Immature natural killer cell (primary cell): ENCODE measurements at places on chromosomes 5 and 9. TPM values are rescaled to one million over a fixed set of nuclear protein-coding genes. Genes with fewer than 3 reads are reported as not detected.

Gene ACTBL2
- not detected for polyA plus RNA-seq

DNA sequence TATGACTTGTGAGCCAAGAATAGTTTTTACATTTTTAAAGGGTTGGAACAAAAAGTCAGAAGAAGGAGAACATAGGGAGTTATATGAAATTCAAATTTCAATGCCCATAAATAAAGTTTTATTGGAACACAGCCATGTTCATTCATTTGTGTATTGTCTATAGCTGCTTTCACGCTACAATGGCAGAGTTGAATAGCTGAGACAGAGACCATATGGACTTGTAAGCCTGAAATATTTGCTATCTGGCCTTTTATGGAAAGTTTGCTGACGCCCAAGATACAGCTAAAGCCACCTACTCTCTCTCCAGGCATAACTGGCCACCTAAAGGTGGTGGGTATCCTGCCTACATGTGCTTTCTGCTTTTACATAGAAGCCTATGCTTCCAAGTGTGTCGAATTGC, 10.9 kb downstream of the DAB2IP start:
- DNase-seq: no peak

DNA sequence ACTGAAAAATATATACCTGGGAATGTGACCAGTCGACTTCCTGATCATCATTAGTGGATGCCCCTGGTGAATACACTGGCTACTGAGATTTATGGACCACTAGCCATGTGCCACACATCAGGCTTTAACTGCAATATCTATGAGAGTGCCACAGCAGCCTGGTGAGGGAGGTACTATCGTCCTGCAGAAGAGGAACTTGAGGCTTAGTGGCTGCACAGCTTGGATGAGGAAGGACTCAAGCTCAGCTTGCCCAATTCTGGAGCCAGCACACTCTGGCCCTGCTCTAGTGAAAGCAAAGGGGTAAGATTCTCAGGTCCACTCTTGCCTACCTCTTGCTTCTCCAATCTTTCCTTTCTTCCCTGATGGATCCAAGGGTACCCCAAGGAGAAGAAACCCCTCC, 129.3 kb downstream of the ENTREP1 start:
- DNase-seq: no peak

Gene BTNL9
- polyA plus RNA-seq: not detected

GRCh38 chr9:95689669-95690068, 172.9 kb upstream of the PTCH1 start:
- no peak for DNase-seq

DNA sequence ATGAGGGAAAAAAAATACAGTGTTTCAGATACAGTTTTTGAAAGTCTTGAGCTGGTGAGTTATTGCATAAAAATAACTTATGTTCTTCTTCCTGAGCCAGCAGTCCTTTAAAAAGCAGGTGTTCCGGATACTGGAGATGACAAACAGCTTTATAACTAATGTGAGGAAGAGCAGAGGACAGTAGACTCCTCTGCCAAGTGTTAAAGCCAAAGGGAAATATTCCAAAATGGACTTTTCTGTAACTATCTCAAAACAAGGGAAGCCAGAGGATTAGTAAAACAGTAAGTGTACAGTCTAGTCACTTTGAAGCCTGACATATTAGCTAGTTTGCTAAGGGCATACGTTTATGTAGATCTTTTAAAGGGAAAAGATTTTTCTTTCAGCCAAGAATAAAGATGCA, 11.0 kb upstream of the SNCAIP start:
- no peak for DNase-seq

GRCh38 chr5:135054546-135054945, 20.5 kb upstream of the PITX1 start:
- no peak for DNase-seq

Gene RELL2
- polyA plus RNA-seq: 1.5 TPM

- DNase-seq: no peak
Measured at GRCh38 chr5:141533897-141534296, 45.0 kb downstream of the PCDHGC5 start.

Gene PCDHA11
- polyA plus RNA-seq: not detected

GRCh38 chr5:151078490-151079262, 2.2 kb downstream of the TNIP1 start:
- DNase-seq: no peak

Gene CDX1
- polyA plus RNA-seq: not detected

GRCh38 chr9:96554326-96554725, 65.3 kb downstream of the CDC14B start:
- no peak for DNase-seq

DNA sequence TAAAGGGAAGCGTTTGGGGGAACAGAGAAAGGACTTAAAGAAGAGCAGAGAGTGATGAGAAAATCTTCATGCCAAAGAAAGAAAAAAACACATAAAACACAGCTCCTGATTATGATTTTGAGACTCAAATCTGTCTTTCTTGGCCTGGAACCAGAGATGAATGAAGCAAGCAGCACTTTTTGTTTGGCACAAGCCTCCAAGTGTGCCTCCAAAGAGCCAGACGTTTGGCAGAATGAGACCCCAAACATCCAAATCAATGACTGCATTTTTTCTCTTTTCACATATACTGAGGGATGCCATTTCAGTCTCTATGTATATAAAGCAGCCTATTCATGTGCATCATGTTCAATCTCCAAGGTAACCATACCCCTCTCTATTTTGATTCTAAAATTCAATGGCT, 424.2 kb downstream of the TUSC1 start:
- DNase-seq: no peak

DNA sequence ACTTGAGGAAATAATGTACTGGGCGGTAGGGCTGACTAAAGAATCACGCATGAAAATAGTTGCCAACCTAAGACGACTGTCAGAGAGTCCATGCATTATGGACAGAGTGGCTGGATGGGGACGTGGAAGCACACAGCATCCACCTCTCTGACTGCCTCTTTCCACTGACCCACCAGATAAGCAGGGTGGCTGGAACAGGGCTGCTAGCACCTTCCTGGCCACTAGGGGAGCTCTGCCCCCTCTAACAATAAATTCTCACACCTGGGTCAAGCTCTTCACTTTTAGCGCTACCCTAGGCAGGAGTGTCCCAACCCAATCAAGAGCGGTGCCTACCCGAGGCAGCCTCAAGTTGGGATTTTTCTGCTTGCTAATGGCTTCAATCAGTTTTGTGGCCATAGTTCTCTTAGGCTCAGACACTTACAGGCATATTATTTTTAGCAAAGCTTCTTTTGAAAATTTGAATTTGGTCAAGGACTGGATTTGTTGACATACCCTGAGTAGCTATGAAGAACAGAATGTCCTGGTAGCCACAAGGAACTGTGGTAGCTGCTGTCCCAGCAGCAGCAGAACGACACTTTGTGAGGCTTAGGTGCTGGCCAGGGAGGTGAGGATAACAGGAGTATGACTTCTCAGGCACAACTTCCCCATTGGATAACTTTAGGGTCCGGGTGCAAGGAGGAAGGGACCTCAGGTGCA, 6.9 kb upstream of the TPM2 start:
- peak; percentile 67 for DNase-seq

DNA sequence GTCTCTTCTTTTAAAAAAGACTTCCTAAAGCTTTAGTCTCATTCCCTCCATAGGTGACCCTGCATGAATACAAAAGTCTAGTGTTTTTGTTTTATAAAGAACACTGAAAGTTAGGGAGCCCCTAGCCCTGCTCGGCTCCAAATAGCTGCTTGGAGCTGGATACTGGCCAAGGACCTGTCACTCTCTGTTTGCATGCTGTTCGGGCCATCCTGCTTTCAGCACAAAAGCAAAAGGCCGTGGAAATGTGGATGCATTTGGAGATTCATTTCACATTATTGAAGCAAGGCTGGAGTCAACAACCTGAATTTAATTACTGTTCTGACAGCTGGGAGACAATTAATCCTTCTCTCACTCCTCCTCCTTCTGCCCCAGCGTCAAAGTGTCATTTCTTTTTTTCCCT, 151.7 kb upstream of the NMUR2 start:
- no peak for DNase-seq

- DNase-seq: no peak
Measured at GRCh38 chr9:89400403-89401116, 82.3 kb downstream of the SECISBP2 start.

- DNase-seq: no peak
Measured at GRCh38 chr5:92633875-92634487, 947.0 kb downstream of the NR2F1-AS1 start.

Gene MVB12B
- 0.54 TPM for polyA plus RNA-seq

DNA sequence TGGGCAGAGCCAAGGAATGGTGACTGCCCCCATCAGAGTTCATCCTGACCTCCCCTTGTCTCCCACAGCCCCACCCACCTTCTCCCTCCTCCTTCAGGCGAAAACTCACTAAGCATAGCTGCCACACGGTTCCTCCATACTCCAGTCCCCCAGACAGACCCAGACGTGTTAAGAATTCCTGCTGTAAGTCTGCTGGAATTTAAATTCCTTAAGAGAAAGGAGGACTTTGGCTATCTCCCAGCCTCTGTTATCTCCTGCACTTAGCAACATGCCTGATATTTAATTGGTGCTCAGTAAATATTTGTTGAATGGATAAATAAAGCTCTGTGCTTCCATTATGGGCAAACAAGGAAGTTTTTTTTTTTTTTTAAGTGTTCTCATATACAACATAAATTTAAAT, 213.7 kb downstream of the RFK start:
- DNase-seq: no peak

Gene MARVELD2
- not detected for polyA plus RNA-seq

DNA sequence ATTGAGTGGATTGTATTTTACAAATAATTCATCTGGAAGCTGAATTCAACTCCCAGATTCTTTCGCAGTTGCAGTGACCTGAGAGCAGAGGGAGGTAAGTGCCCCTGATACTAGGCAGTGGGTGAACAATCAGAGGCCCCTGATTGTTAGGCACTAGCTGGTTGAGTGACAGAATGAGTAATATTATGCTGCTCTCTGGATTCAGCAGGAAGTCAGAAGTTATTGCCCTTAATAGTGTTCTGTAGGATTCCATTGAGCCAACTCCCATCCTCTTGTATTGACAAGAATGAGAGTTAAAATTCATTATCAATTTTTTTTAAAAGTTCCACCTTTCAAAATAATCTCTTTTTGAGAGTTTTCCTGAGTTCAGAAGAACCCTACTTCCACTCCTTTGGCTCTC, 301.2 kb downstream of the DTWD2 start:
- DNase-seq: no peak

- DNase-seq: no peak
Measured at GRCh38 chr9:93597142-93597706, 20.8 kb downstream of the PHF2 start.

GRCh38 chr5:14627270-14627669, 37.2 kb upstream of the OTULIN start:
- no peak for DNase-seq

Gene ETF1
- polyA plus RNA-seq: 33.5 TPM

DNA sequence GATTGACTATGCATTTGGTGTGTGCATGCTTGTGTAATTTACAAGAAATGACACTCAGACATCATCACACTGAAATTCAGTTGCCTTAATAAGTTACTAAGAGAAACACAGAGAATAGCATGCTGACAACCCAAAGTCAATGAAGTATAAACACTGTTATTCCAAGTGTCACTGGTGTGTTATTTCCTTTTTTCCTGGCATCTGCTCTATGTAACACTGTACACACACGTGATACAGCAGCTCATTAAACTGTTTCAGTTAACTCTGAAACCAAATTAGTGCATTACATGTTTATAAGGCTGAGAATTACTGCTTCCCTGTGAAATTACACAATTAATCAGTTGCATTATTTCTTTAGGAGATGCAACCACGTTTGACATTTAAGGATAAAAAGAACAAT, 252.7 kb downstream of the EFNA5 start:
- no peak for DNase-seq

GRCh38 chr9:36603006-36603405, 30.3 kb downstream of the MELK start:
- no peak for DNase-seq

DNA sequence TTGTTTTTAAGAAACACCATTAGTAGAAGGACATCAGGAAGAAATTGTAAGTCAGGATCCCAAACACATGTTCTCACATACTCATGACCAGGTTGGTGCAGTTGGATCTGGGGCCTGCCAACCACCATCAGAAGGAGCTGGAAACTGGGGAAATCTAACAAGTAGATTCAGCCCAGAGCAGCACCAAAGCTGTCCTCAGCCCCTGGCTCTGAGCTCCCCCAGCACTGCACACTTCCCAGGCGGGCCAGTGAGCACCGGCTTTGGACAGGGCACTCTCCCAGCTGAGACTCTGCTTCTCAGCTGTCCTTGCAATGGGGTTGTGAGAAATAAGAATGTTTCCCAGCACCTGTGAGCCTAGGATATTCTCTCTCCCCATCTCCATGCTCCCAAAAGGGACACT, 162.5 kb downstream of the PAX5 start:
- DNase-seq: no peak

DNA sequence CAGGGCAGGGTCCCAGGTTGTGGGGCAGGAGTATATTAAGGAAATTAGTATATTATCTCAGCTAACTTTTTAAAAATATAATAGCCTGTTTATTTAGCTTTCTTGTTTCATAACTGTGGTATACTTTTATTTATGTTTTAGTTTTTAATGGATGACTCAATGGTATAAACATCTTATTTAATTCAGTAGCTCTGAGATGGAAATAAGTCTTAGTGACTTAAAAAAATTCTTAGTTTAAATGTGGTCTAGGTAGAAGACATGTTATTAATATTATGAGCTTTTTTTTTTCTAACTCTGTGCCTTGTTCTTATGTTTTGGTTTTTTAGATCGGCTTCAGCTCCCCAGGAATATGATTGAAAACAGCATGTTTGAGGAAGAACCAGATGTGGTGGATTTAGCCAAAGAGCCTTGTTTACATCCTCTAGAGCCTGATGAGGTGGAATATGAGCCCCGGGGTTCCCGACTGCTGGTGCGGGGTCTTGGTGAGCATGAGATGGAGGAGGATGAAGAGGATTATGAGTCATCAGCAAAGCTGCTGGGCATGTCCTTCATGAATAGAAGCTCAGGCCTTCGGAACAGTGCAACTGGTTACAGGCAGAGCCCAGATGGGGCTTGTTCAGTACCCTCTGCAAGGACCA, 43.1 kb downstream of the LNPEP start:
- DNase-seq: no peak

DNA sequence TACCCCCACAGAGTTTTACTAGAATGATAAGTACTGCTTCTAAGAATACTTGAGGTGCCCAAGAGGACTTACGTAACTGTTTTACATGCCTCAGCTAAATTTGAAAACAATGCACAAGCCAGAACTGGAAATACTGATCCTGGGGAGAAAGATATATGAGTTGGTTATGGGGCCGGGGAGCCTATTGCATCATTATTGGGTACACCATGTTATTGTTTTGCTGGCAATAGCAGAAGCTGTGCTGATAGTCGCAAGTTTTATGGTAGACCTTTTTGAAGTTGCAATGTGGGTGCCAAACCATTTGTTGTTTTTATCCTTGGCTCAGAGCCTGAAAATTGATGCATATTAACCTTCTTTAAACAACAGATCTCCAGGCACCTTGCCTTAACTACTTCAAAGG, 108.4 kb upstream of the DHFR start:
- no peak for DNase-seq

Gene IFNA13
- not detected for polyA plus RNA-seq

Gene SLC46A2
- 0.96 TPM for polyA plus RNA-seq

Gene INSL4
- polyA plus RNA-seq: not detected

- DNase-seq: no peak
Measured at GRCh38 chr9:129910628-129911567, 75.6 kb downstream of the USP20 start.

- no peak for DNase-seq
Measured at GRCh38 chr9:122252796-122253195, 11.8 kb downstream of the RBM18 start.

GRCh38 chr5:42691413-42691937, 65.1 kb upstream of the CCDC152 start:
- no peak for DNase-seq
